Immature natural killer cell (primary cell): ENCODE measurements at places on chromosomes 2 and 18. TPM values are rescaled to one million over a fixed set of nuclear protein-coding genes. Genes with fewer than 3 reads are reported as not detected.

- no peak for DNase-seq
Observed at GRCh38 chr2:44772131-44772530, 169.4 kb upstream of the SIX3 start.

DNA sequence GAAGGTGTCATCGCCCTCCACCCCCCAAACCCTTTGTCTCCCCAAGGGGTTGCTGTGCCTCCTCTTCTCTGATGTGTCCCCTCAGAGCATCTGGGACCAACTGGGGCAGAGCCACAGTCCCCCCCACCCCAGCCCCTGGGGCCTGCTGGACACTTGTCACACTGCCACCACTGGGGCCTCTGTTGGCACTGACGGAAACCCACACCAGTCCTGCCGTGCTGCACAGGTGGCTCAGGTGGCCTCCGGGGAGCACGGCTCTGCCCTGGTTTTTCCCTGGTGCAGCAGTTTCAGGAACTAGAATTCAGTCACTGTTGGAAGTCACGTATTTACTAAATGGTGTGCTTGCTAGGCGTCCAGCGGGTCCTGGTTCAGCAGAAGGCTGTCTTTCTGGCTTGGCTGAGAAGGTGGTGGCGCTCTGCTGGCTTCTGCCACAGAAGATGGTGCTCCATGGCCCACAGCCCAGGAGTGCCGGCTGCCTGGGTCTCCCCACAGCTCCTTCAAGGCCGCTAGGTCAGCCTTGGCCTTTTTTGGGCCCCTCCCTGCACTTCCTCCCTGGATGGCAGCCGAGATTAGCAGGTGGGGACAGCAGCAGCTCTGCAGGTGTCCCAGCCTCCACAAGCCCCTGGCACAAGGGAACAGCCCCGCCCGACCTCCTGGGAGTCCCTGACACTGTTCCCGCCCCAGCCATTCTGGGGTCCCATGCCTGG, 18.6 kb upstream of the KLHL30 start:
- DNase-seq: no peak

DNA sequence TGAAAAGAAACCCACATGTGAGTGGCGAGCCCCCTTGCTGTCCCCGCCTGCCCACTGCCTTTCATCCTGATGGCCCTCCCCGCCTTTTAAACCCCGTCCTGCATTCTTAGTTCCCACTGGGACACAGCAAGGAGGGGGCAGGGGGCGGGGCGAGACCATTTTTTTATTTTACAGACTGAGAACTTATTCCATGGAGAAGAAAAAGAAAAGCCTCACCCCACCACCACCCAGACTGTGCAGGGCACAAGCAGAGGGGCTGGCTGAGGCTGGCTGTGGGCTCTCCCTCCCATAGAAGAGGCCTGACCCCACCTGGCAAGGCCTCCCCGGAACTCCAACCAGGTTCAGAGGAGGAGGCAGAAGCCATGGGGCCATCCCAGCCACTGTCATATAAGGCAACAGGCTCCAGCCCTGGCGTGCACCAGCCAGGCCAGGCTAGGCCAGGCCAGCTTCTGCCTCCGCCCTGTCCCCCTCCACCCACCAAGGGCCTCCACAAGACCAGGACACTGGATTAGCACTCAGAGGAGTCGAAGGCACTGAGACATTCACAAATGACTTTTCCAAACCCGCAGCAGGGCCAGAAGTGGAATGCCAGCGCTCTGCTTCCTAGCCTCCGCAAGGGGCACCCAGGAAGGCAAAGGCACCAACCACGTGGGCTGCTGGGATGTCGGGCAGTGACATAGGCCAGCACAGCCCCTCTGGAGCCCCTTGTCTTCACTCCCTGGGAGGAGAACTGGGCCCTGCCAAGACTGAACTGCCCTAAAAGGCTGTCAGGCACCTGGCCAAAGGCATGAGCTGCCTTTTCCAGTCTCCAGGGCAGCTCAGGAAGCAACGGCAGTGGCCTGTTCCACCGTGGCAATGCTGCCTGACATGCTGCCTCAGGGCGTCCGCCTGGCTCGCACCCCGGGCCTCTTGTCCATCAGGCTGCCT, 37.5 kb upstream of the SEMA4C start:
- DNase-seq: no peak

GRCh38 chr18:9217743-9218451, 81.3 kb downstream of the ANKRD12 start:
- no peak for DNase-seq

GRCh38 chr2:55565613-55566012, 46.1 kb downstream of the CFAP36 start:
- no peak for DNase-seq

- no peak for DNase-seq
Observed at GRCh38 chr18:31010601-31011000, 31.9 kb downstream of the DSC3 start.

DNA sequence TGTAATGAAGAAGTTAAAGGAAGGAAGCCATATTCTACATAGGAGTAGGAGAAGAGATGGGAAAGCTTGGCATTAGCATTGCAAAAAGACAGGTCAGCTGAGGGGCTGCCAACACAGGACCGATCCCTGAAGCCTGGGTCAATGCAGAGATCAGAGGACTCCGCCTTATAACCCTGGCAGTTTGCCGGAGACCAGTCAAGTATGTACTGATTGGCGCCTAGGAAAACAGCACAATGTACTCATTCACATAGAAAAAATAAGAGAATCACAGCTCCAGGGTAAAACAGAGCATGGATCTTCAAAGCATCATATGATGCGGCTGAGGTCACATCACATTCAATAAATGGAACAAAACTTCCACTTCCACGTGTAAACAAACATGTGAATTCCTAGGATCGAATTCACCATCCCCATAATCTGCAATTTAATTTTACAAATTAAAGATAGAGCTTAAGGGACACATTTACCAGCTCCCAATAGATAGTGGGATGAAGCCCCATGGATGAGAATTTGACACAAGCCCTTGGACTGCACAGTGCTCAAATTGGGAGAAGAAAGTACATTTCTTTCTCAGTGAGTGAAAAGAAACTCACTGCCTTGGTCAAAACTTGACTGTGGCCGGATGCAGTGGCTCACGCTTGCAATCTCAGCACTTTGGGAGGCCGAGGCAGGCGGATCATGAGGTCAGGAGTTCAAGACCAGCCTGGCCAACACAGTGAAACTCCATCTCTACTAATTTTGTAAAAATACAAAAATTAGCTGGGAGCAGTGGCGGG, 135.0 kb upstream of the KLHL14 start:
- no peak for DNase-seq

- DNase-seq: no peak
Observed at GRCh38 chr2:217445723-217446122, 557.1 kb downstream of the TNS1 start.

DNA sequence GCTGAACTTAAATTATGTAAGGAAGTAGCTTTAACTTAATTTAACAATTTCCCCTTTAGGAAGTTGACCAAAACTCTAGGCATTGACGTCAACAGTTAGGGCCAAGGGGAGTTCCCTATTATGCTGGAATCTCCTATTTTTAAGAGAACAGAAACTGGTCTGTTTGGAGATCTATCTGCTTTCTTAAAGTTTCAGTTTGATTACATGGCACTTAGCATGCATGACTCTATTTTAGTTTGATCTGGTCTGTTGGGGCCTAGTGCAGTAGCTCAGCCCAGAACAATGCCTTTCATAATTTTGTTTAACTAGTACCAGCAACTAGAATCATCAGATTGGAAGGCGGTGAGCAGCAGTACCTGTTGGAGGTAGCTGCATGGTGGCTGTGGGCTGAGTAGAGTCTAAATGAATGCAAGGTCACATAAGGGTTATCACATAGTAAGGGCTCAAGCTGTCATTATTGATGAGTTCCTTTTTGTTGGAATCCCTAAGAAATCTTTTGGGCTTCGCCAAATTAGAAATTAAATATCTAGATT, 60.5 kb upstream of the ZNG1B start:
- no peak for DNase-seq

GRCh38 chr18:8661754-8662559, 43.4 kb upstream of the MTCL1 start:
- no peak for DNase-seq

- DNase-seq: no peak
Observed at GRCh38 chr2:134217924-134218323, 35.9 kb upstream of the MGAT5 start.

- DNase-seq: no peak
Observed at GRCh38 chr2:224596289-224596688, 11.1 kb upstream of the CUL3 start.

DNA sequence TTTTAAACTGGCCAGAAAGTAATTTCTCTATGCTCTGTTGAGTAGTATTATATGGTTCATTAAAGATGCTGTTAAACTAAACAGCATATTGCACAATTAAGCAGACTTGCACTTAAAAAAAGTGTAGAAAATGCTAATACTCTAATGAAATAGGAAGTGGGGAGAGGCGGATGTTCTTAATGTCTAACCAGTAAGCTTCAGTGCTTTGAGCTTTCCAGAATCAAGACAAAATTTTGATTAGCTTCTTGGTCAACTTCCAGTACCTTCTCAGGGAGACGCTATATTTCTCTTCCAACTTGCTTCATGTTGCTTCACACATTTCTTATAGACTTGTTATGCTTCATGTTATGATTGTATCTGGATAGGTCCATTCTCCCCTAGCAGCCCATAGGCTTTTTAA, 89.1 kb downstream of the MAP2 start:
- no peak for DNase-seq

DNA sequence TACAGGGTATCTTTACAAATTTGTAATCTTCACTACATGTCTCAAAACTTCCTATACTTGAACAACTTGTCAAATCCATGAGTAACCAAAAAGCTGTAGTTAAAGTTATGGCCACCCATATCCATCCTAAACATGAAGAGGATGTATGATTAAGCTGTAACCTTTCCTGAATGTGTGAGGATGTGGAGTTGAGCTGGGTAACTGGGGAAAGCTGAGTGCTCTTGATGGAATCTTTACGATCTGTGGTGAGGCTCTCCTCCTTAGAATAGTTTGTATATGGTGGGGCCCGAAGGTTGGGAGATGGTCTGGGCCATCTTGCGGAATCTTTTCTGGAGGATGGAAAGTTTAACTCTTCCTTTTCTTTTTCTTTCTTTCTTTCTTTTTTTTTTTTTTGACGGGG, 29.4 kb downstream of the DPP4 start:
- no peak for DNase-seq

- DNase-seq: no peak
Observed at GRCh38 chr2:144595686-144596072, 75.8 kb upstream of the ZEB2 start.

- DNase-seq: no peak
Observed at GRCh38 chr2:37468170-37468569, 123.7 kb downstream of the QPCT start.

DNA sequence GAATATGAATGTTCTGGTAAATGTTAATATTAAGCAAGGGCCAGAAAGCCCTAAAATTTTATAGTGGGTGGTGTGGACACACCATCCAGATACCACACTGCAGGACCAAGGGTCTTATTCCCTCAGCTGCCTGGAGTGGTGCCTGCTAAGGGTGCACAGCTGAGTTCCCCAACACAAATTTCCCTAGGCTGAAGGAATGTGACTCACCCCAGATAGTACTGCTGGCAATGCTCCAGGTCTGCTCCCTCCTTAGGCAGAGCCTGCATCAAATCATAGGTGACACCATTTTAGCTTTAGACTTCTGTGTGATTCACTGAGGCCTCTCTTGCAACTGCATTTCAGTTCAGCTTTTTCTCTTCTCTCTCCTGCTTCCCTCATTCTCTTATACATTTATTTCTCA, 321.1 kb downstream of the SATB2 start:
- no peak for DNase-seq

DNA sequence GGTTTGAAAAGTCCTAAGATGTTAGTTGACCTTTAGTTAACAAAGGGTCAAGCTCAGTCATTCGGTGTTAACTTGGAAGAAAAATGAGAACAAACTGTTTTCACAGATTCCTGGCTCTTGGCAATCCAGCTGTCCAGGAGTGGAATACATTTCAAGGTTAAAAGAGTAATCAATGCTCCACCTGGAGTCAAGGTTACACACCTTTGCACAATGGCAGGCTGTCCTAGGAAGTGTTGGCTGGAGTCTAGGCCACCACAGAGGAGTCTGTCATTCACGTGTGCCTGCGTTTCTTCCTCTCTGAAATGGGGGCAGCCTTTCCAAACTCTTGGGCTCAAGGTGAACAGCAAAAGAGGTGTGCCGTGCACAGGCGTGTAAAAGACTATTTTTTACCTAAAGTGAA, 6.3 kb upstream of the ID2 start:
- no peak for DNase-seq

GRCh38 chr2:119683074-119683712, 4.2 kb downstream of the TMEM177 start:
- no peak for DNase-seq

DNA sequence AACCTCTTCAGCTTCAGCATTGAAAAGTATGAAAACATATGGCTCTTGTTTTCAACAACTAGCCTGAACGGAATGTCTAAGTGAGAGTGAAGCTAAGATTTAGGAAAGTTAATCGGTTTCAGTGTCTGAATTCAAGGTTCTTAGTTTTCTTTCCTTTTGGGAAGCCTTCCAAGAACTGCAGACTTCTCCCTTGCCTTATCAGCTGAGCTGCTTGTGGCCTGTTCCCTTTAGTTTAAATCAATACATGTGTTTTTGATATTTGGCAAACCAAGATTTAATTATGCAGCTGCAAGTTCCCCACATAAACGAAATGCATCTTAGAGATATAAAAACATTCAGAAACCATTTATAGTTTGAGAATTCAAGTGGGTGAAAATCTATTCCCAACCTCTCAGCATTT, 274.3 kb upstream of the NRP2 start:
- DNase-seq: no peak

- DNase-seq: no peak
Observed at GRCh38 chr18:55442561-55442960, 145.4 kb downstream of the TCF4 start.

GRCh38 chr2:63663013-63663864, 74.5 kb downstream of the MDH1 start:
- no peak for DNase-seq

DNA sequence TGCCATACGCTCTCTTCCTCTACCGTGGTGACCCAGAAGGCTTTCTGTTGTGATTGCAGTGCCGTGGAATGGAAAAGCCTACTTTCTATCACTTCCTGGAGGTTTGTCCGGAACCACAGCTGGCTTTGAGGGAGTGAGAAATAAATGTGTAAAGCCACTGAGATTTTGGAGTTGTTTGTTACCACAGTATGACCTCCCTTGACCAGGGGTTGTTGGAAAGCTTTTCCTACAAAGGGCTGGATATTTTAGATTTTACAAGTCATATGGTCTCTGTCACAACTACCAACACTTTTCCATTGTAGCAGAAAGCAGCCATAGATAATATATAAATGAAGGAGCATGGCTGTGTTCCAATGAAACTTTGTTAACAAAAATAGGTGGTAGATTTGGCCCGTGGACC, 70.3 kb downstream of the VAPA start:
- DNase-seq: no peak

GRCh38 chr18:60146220-60146960, 226.2 kb downstream of the MC4R start:
- DNase-seq: no peak

C2orf15 gene
- polyA plus RNA-seq: 3.4 TPM

CRACDL gene
- polyA plus RNA-seq: 0.80 TPM

TYMS gene
- 16.9 TPM for polyA plus RNA-seq

RESP18 gene
- not detected for polyA plus RNA-seq

FAM110C gene
- 1.9 TPM for polyA plus RNA-seq

RAD51AP2 gene
- not detected for polyA plus RNA-seq

ABHD3 gene
- 31.2 TPM for polyA plus RNA-seq

CCDC93 gene
- polyA plus RNA-seq: 3.0 TPM

GALR1 gene
- polyA plus RNA-seq: not detected

ATP5MC3 gene
- polyA plus RNA-seq: 377 TPM

NEUROD1 gene
- polyA plus RNA-seq: not detected

PLEKHH2 gene
- polyA plus RNA-seq: not detected

IL1B gene
- 1.3 TPM for polyA plus RNA-seq

MBOAT2 gene
- 1.6 TPM for polyA plus RNA-seq
